Natural killer cell (primary cell): ENCODE measurements at places on chromosomes 5 and 9. TPM values are rescaled to one million over a fixed set of nuclear protein-coding genes. Genes with fewer than 3 reads are reported as not detected.
A peak's percentile ranks its signal among the peaks of the same experiment; 100 is the strongest.

DNA sequence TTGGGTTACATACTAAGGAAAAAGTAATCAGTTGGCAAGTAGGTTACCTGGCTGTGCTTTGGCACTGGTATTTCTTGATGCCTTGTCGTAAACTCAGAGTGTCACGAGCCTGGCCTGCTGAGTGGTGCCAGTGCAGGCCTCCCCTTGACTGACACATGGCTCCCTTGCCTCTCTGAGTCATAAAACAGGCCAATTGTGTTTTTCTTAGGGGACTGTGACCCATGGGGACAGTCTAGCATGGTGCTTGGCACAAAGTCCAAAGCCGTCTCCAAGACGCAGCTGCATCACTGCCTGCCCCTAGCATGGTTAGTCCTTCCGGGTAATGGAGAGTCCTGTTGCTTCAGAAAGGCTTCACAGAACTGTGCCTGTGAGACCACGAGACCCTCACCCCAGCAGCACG lies 132.5 kb downstream of the MVB12B start:
- H3K27ac ChIP-seq = no peak overlapping the region
- no peak for DNase-seq
- no peaks in the 10 kb centered on the region for H3K4me1 ChIP-seq
- no peaks in the 10 kb centered on the region for H3K27me3 ChIP-seq
- no peaks in the 10 kb centered on the region for H3K36me3 ChIP-seq

- H3K36me3 ChIP-seq = no peaks in the 10 kb centered on the region
- peak overlapping the region; percentile 7 for H3K27ac ChIP-seq
- H3K4me1 ChIP-seq = peaks cover 57% of the 10 kb centered on the region
- no peak overlapping the region for H3K4me3 ChIP-seq
Measured at GRCh38 chr9:120935383-120935857, 8.8 kb upstream of the TRAF1 start.

GRCh38 chr5:60219921-60220320 lies 326.4 kb upstream of the PDE4D start:
- no peak overlapping the region for H3K27ac ChIP-seq
- no peaks in the 10 kb centered on the region for H3K36me3 ChIP-seq
- H3K27me3 ChIP-seq = no peaks in the 10 kb centered on the region
- H3K4me1 ChIP-seq = no peaks in the 10 kb centered on the region
- DNase-seq = no peak

DNA sequence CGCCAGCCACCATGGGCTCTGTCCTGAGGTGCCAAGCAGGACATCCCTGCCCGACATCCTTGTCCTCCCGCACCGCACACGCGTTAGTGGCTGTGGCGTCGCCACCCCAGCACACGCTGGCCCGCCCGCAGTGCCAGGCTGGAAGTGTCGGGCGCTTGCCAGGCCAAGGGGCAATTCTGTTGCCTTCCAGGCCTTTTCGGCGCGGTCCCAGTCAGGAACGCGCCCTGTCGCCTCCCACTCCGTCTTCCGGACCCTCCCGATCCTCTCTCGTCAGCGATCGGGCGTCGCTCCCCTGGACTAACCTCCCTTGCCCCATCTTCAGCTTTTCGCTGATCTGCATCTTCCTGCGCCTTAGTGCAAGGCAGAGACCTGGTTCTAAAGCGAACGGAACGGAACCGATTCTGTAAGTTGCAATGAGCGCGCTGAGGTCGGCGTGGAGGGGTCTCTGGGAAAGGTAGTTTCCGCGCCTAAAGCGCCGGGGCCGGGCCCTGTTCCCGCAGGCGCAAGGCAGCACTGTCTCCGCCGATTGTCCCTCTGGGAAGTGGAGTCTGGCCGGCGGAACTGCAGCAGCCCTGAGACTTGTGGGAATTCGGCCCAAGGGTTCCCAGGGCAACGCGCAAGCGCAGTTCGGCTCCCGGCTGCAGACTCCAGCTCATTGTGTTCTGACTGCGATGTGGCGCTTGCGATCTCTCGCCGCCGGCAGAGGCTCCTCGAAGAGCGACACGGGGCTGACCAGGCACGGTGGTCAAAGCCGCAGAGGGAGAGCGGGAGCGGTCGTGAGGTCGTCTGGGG lies at the start of gene ZNF454:
Gene ZNF454 (plus strand): TSS at position 630 of the 792 bp plus-strand sequence. CDS start 1,594 bp downstream, outside the sequence.
- H3K27ac ChIP-seq = no peak within 1 kb of the TSS
- no peak for DNase-seq
- H3K27me3 ChIP-seq = peaks cover 12% of the 10 kb centered on the region
- no peaks in the 10 kb centered on the region for H3K36me3 ChIP-seq

PDZD2 gene
- 0.66 TPM for total RNA-seq

ISL1 gene
- total RNA-seq = not detected
